ENCODE measurements at places on chromosomes 3 and 15. TPM values are rescaled to one million over a fixed set of nuclear protein-coding genes. Genes with fewer than 3 reads are reported as not detected.

TMEM40 gene
- 5.2 TPM for polyA plus RNA-seq

ATP10A gene
- polyA plus RNA-seq: 0.95 TPM

CISH gene
- polyA plus RNA-seq: 8.0 TPM

ANKRD34C gene
- polyA plus RNA-seq: 0.02 TPM

EFHB gene
- polyA plus RNA-seq: 2.2 TPM

RBMS3 gene
- 8.9 TPM for polyA plus RNA-seq

SQOR gene
- 16.0 TPM for polyA plus RNA-seq

C3orf22 gene
- not detected for polyA plus RNA-seq

DPH3 gene
- polyA plus RNA-seq: 14.7 TPM

COL6A6 gene
- 3.0 TPM for polyA plus RNA-seq

GHSR gene
- not detected for polyA plus RNA-seq

CYP8B1 gene
- 0.02 TPM for polyA plus RNA-seq

SLC2A2 gene
- not detected for polyA plus RNA-seq

SLC22A14 gene
- 0.11 TPM for polyA plus RNA-seq

ARPP21 gene
- polyA plus RNA-seq: 0.23 TPM

ZNF609 gene
- 8.4 TPM for polyA plus RNA-seq

SEMA3G gene
- 11.2 TPM for polyA plus RNA-seq

All from right cardiac atrium (tissue), 5 donors.